ENCODE measurements at places on chromosomes 2 and 18.

DNA sequence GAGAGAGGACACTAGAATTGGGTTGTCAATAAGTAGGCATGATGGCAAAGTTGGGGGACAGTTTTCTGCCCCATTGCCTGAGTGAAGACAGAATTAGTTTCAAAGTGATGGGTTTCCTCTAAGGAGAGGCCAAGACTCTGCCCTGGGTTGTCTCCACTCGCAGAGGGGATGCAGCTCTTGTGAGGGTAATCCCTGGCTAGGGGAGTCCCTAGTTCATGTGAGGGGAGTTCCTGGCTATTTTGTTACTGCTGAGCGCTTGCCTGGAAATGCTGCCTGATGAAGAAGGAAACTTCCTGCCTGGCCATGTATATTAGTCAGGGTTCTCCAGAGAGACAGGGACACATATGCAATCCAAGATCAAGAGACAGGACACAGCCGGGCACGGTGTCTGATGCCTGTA lies 501.5 kb downstream of the BCL11A start:
- DNase-seq: no peak

GRCh38 chr2:32741575-32741974 lies 113.7 kb downstream of the TTC27 start:
- no peak for DNase-seq

GRCh38 chr18:32888306-32888705 lies 115.5 kb upstream of the KLHL14 start:
- no peak for DNase-seq

- no peak for DNase-seq
These were observed 91.4 kb downstream of the SCN9A start for GRCh38 chr2:166284359-166284758.

GRCh38 chr18:10923551-10924070 lies 225.8 kb downstream of the PIEZO2 start:
- no peak for DNase-seq

- DNase-seq: no peak
These were observed 50.6 kb downstream of the C2orf76 start for GRCh38 chr2:119316066-119316465.

DNA sequence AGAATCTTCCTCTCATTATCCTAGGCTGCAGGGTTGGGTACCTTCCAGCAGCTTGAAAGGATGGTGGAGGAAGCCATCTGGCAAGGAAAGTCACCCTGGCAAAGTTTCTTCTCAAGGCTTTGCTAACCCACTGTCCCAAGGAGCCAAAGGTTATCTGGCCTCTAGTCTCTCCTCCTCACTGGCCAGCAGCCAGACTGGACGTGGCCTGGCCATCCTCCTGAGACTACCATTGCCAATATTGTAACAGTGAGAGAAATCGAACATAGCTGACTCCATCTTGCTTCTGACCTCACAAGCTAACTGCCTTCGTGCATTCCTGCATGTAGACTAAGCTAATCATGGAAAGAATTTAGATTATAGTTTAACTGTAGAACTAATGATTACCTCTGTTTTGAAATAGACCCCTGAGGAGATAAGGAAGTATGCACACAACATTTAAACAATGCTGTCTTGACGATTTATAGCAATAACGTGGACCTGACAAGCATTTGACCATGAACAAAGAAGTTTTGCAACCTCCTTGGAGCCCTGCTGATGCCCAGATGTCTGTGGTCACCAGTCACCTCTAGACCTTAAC lies 7.8 kb upstream of the ANXA4 start:
- no peak for DNase-seq

DNA sequence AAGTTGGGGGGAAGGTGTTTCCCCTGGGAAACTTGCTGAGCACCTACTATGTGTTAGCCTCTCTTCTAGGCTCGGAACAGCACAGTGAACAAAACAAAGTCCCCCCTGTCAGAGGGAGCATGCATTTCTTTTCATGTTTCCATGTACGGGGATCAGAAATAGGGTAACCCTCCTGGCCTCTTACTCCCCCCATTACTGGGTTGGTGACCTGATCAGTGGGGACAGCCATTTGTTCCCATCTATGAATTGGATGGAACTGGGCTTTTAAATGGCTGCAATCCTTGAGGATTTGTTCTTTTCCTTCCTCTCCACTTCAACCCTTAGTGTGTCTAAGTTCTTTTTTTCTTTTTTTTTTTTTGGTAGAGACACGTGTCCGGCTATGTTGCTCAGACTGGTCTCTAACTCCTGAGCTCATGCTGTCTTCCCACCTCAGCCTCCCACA lies 13.7 kb downstream of the NCL start:
- no peak for DNase-seq

All from activated CD8-positive, alpha-beta memory T cell treated with anti-CD3 and anti-CD28 coated beads for 4 hours (primary cell).